Central memory CD4-positive, alpha-beta T cell (primary cell): ENCODE measurements at places on chromosomes 6 and 20.

- DNase-seq = no peak
These were observed 162.5 kb upstream of the CITED2 start for GRCh38 chr6:139536751-139537617.

DNA sequence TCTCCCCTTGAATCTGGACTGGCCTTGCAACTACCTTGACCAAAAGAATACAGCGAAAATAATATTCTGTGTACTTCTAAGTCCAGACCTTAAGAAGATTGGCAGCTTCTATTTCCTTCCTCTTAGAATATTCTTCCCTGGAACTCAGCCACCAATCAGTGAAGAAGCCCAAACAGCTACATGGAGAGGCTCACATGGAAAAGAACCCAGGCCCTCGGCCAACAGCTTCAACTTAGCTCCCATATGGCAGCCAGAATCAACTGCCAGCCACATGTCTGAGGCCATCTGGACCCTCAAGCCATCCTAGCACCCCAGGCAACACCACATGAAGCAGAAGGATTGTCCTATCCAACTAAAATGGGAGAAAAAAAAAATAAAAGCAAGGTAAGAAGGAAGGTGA is 178.8 kb downstream of the IBTK start:
- no peak for DNase-seq

DNA sequence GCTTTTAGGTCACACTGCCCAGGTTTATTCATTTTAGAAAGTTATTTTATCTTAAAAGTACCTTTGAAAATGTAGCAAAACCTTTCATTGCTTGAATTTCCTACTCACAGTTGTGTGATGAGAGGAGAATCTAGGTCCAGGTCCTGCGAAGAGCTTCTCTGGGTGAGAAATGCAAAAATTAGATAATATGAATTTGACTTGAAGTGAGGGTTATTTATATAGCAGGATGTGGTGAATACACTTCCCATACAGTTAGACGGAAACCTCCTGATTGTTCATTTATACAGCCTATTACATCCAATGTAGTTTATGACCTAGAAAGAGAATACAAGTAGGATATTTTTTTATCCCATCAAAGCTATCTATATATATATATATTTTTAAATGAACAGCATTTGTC is 30.5 kb downstream of the CDKAL1 start:
- DNase-seq = no peak

DNA sequence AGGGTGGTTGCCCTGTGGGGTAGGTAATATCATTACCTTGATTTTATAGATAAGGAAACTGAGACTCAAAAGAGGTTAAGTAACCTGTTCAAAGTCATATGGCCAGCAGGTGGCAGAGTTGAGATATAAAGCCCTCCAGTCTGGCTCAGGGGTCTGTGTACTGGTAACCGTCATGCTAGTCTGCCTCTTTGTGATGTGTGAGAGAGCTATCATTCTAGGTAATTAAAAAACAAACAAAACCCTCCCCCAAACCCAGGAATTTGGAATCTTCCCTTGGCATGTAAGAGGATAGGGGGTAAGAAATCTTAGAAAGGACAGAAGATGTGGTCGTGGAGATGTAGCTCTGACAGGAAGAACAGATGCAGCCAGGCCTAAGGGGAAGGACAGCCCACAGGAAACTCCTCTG is 206.0 kb downstream of the CDC5L start:
- DNase-seq = peak; percentile 21

DNA sequence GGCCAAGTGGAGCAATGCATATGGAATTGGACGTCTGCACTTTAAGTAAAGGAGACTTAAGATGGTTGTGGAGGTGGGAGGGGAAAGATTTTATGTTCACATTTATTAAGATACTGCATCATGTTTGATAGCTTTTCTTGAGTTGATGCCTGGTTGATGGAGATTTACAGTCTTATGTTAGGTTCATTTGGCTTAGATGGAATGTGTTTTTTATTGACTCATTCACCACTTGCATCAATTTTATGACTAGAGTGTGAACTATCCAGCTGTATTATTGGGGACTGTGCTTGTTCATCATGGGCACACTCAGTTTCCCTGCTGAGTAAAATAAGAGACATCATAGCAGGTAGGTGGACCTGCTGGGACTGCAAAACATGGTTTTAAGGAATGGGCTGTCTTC is 91.2 kb upstream of the SCP2D1 start:
- no peak for DNase-seq

- no peak for DNase-seq
These were observed 107.0 kb upstream of the FOXO3 start for GRCh38 chr6:108453601-108454185.

DNA sequence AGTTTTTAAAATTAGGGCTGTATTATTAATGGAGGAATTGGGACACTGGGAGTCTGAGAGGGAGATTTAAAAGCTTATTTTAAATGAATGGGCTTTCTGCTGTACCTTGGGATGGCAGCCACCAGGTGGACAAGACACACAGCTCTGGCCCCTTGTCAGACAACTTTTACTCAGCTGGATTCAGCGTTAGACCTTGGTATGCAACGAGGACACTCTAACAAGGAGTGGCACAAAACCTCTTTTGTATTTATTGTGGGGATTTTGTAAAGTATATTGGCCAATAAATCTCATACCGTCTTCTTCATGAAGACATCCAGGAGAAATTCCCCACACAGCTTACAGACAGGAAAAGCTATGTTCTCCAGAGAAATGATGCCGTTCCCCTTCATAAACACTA is 105.7 kb downstream of the LCA5 start:
- DNase-seq = no peak

- no peak for DNase-seq
These were observed 126.7 kb downstream of the IRF4 start for GRCh38 chr6:518218-518617.

GRCh38 chr20:36304786-36305495 is 1.2 kb upstream of the DLGAP4 start:
- no peak for DNase-seq

DNA sequence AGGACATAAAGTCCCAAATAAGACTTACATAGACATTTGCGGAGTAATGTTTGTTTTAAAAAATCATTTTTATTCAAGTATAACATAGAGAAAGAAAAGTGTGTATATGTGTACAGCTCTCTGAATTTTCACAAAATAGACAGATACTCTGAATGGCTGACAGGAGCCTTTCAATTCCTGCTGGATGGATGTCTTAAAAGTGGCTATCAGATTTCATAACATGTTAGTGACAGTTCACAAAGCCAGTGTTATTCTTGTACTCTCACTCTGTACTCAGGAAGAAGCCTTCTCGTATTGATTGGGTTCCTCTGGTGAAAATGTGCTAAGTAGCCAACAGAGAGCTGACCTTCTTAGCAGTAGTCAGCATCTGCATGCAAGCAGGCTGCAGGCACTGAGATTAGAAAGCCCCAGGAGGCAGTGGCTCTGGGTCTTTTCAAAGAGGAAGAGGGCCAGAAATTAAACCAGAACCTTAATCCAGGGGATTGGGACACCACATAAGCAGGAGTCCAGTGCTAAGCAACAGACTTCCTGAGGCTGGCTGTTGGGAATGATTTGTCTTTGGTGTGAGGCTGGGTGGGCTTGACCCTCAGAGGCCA is 19.7 kb downstream of the SLC17A4 start:
- DNase-seq = no peak

- DNase-seq = no peak
These were observed 187.5 kb upstream of the ECI2 start for GRCh38 chr6:4322846-4323309.

- no peak for DNase-seq
These were observed 9.7 kb downstream of the COL12A1 start for GRCh38 chr6:75196081-75196687.
